ENCODE measurements at places on chromosomes 4 and X.

- no peak for DNase-seq
Observed at GRCh38 chr4:25878676-25879075, 15.9 kb upstream of the SEL1L3 start.

DNA sequence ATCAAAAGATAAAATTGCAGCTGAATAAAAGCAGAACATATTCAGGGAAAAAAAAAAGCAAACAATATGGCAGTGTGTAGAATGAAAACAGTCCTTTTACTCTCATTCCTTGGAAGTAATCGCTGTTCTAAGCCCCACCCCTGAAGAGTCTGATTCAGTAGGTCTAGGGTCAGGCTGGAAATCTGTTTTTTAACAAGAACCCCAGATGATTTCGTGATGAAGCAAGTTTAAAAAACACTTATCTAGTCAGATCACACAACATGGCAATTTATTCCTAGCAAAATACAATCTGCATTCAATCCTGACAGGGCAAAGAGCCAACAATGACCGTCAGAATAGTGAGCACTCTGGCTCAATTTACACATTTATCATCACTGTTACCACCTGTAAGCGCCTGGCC, 16.1 kb downstream of the FAM120C start:
- DNase-seq = no peak

DNA sequence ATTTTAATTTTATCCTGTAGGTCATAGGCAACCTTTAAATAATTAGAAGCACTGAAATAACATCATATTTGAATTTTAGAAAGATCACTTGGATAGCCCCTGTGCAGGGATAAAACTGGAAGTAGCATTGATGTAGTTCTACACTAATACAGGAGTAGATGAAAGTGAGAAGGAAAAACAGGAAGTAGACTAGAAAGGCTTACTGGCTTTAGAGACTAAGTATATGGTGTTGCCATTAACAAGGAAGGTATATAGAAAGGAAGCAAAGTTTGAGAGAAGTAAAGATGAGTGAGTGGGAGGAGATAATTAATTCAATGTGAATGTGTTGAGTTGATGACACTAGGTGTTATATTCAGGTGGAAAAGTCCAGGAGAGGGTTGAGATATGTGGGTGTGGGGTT, 73.1 kb upstream of the EPGN start:
- DNase-seq = no peak

GRCh38 chr4:80631861-80632260, 296.3 kb downstream of the CFAP299 start:
- DNase-seq = no peak

DNA sequence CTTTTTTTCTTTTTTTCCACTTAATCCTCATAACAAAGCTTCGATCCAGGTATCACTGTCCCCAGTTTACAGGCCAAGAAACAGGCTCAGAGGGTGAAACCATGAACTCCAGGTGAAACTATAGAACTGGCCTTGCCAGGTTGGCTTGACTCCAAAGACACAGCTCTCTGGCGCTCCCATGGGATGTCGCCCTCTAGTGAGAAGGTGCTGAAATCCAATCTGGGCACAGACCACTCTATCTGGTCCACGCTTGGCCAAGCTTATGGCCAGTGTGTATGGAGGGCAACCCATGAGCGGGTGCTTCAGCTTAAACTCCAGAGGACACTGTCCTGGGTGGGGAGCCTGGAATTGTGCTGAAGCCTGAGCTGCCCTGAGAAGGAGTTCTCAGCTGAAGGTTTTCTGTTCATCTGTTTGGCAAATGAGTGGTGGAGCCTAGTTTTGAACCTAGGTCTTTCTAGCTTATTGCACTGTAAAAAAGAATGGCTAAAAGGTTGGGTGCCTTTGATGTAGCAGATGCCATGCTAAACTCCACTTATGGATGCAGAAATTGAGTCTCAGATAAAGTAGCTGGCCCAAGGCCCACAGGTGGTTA, 70.5 kb downstream of the SEL1L3 start:
- DNase-seq = peak; percentile 28
